ENCODE measurements at places on chromosomes 2 and 18.

DNA sequence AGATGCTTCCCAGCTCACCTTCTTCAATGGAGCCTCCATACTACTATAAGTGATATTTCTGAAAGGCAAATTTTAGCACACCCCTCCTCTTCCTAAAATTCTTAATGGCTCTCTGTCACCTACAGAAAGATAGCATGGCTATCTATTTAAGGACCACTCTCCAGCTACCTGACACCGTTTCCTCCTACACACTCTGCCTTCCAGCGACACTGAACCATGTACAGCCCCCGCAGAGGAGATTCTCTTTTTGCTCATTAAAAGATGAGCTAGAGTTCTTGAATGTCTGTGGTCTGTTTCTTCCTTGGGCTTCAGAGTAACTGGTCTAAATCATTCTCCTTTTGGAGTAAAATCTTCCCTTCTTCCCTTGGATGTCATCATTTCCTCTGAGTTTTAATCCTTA, 38.4 kb upstream of the GAREM1 start:
- no peak for DNase-seq

GRCh38 chr2:37739153-37739552, 67.7 kb upstream of the CDC42EP3 start:
- no peak for DNase-seq

GRCh38 chr2:233233618-233234230, 17.7 kb upstream of the ATG16L1 start:
- no peak for DNase-seq

- DNase-seq: no peak
Measured at GRCh38 chr2:143916781-143917180, 603.1 kb downstream of the ZEB2 start.

DNA sequence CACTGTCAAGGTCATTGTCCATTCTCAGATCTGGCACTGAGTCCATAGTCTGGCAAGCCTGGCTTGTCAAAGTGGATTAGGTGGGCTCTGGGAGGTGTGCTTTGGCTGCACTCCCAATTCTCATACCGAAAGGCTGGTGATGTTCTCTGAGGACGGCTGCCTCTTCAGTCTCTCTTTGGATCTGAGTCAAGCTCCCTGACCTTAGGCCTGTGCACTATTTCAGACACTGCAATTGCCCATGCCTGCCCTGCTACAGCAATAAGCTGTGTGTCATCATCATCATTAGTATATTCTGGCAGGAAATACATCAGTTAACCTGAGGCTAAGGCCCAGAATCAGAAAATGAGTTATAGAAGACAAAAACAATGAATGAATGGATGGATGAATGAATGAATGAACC, 1.6 kb upstream of the SLC5A7 start:
- DNase-seq: no peak

GRCh38 chr2:181575650-181576025, 81.3 kb downstream of the CERKL start:
- DNase-seq: no peak
